SJCRH30 (cell line): ENCODE measurements at places on chromosomes 6 and 20. TPM values are rescaled to one million over a fixed set of nuclear protein-coding genes. Genes with fewer than 3 reads are reported as not detected.

DNA sequence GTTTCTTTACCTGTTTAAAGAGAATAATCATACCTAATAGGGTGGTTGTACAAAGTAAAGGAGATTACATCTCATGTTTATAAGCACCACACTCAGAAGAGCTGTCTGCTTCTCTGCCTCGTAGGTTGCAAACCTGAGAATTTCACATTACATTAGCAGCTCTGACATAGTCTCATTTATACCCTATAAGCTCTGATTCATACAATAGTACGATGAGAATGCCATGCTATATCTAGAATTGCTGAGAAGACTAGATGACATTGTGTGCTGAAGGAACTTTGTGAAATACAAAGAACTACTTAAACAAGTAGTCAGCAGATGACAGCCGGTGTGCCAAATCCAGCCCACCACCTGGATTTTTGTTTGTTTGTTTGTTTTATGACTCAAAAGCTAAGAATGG, 121.2 kb downstream of the ADAT2 start:
- no peak overlapping the region for H3K4me3 ChIP-seq
- H3K27ac ChIP-seq: no peak overlapping the region
- H3K4me1 ChIP-seq: no peaks in the 10 kb centered on the region
- DNase-seq: no peak

DNA sequence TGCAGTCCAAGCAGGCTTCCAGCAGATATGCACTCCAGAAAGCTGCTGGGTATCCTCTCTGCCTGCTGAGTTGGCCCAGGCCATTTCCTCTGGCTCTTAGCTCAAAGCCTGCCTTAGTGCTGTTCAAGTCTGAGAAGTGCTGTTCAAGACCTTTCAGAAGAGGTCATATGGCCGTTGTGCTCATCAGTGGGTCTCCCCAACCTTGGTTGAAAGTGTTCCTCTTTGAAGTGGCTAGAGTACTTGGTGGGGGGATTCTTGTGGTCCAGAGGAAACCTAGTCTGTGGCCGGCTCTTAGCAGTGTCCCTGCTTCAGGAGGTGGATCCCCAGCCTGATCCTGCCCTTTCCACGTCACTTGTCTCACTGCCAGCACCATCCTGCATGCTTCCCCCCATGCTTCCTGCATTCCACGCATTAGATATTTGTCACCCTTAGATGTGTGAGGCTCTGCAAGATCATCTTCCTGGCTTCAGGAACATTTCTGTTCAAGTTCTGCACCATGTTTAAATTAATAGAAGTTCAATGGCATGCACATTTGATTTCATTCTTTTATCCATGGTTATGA, 105.0 kb downstream of the FIG4 start:
- no peaks in the 10 kb centered on the region for H3K27me3 ChIP-seq
- peaks cover 19% of the 10 kb centered on the region for H3K4me1 ChIP-seq
- no peak overlapping the region for H3K27ac ChIP-seq
- no peaks in the 10 kb centered on the region for H3K36me3 ChIP-seq

GRCh38 chr6:37535759-37536490, 36.2 kb upstream of the CCDC167 start:
- peaks cover 32% of the 10 kb centered on the region for H3K27me3 ChIP-seq
- H3K4me1 ChIP-seq: 0 out of 2 replicates have a peak, but pooled peaks cover 3% of the 10 kb centered on the region
- no peak for DNase-seq
- H3K4me3 ChIP-seq: peak overlapping the region; percentile 26; the same call in 1 of the 2 replicates
- no peak overlapping the region for H3K27ac ChIP-seq
- no peaks in the 10 kb centered on the region for H3K36me3 ChIP-seq

- no peak for DNase-seq
- H3K27me3 ChIP-seq: no peaks in the 10 kb centered on the region
Observed at GRCh38 chr6:159727717-159728445, 575 bp downstream of the WTAP start.

GRCh38 chr6:99334526-99335127, 14.8 kb downstream of the FAXC start:
- no peaks in the 10 kb centered on the region for H3K36me3 ChIP-seq
- DNase-seq: peak; percentile 20
- H3K27me3 ChIP-seq: no peaks in the 10 kb centered on the region
- no peak overlapping the region for H3K27ac ChIP-seq
- no peak overlapping the region for H3K4me3 ChIP-seq

- peaks cover 7% of the 10 kb centered on the region; the same call in 1 of the 2 replicates for H3K27me3 ChIP-seq
- peak; percentile 60 for DNase-seq
- no peaks in the 10 kb centered on the region for H3K36me3 ChIP-seq
- H3K27ac ChIP-seq: no peak overlapping the region
Observed at GRCh38 chr6:39029156-39030011, 19.2 kb upstream of the GLP1R start.

DNA sequence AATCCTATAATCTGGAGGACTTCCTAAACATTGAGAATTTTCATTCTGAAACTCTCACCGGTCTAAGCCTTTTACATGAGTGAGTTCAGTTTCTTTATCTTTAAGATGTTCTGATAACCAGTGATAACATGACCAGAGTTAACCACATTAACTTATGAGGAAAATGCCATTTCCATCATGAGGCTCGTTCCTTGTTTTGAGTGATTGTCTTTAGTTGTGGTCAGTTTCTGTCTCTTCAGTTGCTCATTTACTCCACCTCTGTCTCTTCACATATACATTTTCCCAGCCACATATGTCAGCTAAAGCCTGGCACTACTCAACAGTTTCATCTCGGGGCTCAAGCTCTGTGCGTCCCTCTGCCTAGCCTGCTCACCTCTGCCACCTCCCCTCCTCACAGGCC, 70.4 kb downstream of the JAG1 start:
- no peak overlapping the region for H3K4me3 ChIP-seq
- no peak for DNase-seq
- peaks cover 23% of the 10 kb centered on the region for H3K4me1 ChIP-seq
- H3K27ac ChIP-seq: no peak overlapping the region
- H3K36me3 ChIP-seq: no peaks in the 10 kb centered on the region

- no peaks in the 10 kb centered on the region for H3K36me3 ChIP-seq
- H3K27ac ChIP-seq: no peak overlapping the region
- peaks cover 3% of the 10 kb centered on the region; the same call in 1 of the 2 replicates for H3K27me3 ChIP-seq
- H3K4me3 ChIP-seq: no peak overlapping the region
- H3K4me1 ChIP-seq: no peaks in the 10 kb centered on the region
- peak; percentile 89 for DNase-seq
Observed at GRCh38 chr20:40962733-40963504, 65.7 kb upstream of the TOP1 start.

- H3K27ac ChIP-seq: no peak overlapping the region
- peaks cover 2% of the 10 kb centered on the region; the same call in 1 of the 2 replicates for H3K4me1 ChIP-seq
- H3K36me3 ChIP-seq: peaks cover 60% of the 10 kb centered on the region
- H3K4me3 ChIP-seq: no peak overlapping the region
- no peaks in the 10 kb centered on the region for H3K27me3 ChIP-seq
- DNase-seq: no peak
Observed at GRCh38 chr20:32201296-32201976, 6.1 kb downstream of the PLAGL2 start.

- H3K27ac ChIP-seq: no peak overlapping the region
- no peaks in the 10 kb centered on the region for H3K27me3 ChIP-seq
- DNase-seq: no peak
- H3K4me3 ChIP-seq: no peak overlapping the region
Observed at GRCh38 chr6:119881416-119881815, 531.9 kb upstream of the MAN1A1 start.

DNA sequence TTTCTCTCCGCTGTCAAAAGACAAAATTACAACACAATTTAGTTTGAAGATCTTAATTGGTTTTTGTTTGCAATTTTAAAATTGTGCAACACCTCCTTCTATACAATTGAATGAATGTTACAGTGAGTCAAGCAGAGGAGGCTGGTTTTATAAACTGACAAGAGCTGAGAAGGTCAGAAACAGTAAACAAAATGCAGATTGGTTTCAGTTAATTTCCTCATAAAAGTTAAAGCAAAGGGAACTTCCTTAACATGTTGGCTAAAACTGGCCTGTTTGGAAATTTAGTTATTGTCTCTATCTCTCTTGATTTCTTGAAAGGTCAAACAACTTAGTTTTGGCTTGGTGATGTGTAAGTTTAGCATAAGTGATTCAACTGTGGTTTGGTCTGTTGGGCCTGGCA, 22.2 kb downstream of the KHDC1L start:
- DNase-seq: no peak
- H3K27ac ChIP-seq: no peak overlapping the region
- no peak overlapping the region for H3K4me3 ChIP-seq
- peaks cover 3% of the 10 kb centered on the region; the same call in 1 of the 2 replicates for H3K27me3 ChIP-seq
- no peaks in the 10 kb centered on the region for H3K36me3 ChIP-seq
- no peaks in the 10 kb centered on the region for H3K4me1 ChIP-seq

DNA sequence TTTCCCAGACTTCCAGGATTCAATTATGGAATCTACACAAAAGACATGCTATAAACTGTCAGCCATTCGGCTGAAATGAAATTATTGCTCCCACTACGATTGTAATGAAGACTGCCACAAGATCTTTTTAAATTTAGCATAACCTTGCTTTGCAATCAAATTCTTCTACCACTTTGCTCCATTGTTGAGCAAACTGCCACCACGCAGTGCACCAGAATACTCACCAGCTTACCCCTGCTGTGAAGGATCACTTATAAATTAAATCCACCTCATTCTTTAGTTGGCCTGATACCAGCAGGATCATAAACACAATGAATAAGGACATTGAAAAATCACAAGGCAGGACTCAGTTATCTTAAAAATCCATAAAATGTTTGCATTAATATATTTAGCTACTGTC, 151.8 kb upstream of the PRND start:
- no peaks in the 10 kb centered on the region for H3K36me3 ChIP-seq
- H3K4me1 ChIP-seq: no peaks in the 10 kb centered on the region; the same call in 1 of the 2 replicates
- no peak overlapping the region for H3K27ac ChIP-seq
- no peaks in the 10 kb centered on the region for H3K27me3 ChIP-seq
- no peak overlapping the region for H3K4me3 ChIP-seq

DNA sequence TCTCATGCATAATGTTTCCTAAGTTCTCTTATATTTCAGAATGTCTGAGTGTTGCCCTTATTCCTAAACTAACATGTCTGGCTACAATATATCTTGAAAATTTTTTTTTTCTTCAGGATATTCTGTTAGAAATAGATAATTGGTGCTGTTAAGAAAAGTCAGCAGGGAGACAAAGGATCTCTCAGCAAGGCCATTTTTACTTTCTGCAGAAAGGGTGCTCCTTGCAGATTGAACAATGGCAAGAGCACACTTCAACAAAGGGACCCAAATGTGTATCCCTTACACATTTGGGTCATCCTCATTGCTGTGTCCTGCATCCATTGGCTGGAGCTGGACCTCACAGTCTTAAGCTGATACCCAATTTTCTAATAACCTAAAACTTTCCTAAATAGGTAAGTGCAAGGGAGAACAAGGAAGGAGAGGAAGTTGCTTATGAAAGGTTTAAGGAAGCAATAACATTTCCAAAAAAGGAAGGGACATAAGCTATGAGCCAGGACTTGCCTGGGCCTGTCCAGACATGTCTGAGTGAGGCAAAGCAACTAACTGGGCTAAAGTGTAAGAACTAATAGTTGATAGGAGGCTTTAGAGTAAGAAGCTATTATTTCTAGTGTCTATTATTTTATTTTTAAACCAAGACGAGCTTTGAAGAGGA, 429.6 kb downstream of the BCKDHB start:
- no peaks in the 10 kb centered on the region for H3K27me3 ChIP-seq
- H3K27ac ChIP-seq: no peak overlapping the region
- DNase-seq: peak; percentile 6
- peaks cover 8% of the 10 kb centered on the region for H3K4me1 ChIP-seq

GRCh38 chr20:32488066-32488838, 96.9 kb downstream of the NOL4L start:
- no peak for DNase-seq
- H3K4me1 ChIP-seq: no peaks in the 10 kb centered on the region
- H3K4me3 ChIP-seq: no peak overlapping the region
- H3K36me3 ChIP-seq: no peaks in the 10 kb centered on the region
- H3K27me3 ChIP-seq: peaks cover 11% of the 10 kb centered on the region; the same call in 1 of the 2 replicates

DNA sequence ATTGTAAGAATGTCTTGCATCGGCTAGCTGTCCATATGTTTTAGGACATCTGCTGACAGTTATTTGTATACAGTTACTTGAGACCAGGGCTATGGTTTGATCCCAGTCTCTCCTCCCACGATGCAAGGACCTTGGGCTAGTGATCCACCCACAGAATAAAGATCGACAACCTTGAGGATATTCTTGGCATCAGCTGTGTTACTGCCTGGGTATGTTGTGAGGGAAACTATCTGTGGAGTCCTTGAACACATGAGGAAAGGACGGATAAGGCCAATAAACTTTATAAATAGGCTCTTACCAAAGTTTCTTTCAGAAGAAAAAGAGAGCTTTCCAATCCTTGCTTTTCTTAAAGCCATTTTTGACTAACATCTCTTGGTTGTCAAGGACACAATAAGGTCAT, 70.8 kb upstream of the HEY2 start:
- no peaks in the 10 kb centered on the region for H3K4me1 ChIP-seq
- DNase-seq: no peak
- H3K36me3 ChIP-seq: no peaks in the 10 kb centered on the region
- no peaks in the 10 kb centered on the region for H3K27me3 ChIP-seq
- no peak overlapping the region for H3K4me3 ChIP-seq

DNA sequence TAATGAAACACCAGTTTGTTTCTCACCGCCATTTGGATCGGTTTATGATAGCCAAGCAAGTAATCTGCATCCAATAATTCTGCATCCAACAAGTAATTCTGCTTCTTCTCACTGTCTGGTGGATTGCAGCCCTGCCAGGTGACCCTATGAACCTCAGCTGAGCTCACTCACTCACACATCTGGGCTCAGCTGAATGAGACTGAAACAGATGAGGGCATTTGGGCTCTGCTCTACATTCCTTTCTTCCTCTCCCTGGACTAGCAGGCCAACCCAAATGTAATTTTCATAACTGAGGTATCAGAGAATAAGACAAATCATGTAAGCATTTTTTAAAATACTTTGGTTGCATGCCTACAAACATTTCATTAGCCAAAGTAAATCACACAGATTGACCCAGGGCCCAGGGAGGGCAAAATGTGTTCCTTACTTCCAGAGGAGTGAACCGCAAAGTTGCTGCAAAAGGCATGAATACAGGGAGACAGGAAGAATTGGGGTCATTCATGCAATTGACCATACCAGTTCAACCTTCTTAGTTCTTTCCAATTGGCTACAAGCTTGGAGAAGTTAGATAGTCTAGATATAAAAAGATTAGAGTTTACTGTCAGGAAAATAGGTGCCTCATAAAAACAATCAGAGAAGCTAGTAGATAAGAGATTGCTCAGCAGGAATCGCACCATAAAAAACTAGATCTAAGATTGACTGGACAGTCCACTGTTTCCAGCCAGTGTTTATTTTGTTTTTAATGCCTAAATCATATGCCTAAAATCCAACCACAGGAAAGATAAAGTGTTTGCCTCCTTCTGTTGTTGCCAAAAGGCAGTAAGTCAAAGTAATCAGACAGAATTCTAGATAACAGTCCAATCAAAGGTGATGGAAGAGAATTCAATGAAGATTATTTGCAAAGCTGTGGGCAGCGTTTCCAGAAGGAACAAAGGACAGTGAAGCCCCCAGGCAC, 43.7 kb downstream of the CBLN4 start:
- H3K4me3 ChIP-seq: no peak overlapping the region
- H3K36me3 ChIP-seq: no peaks in the 10 kb centered on the region
- no peak for DNase-seq
- H3K4me1 ChIP-seq: no peaks in the 10 kb centered on the region
- no peaks in the 10 kb centered on the region for H3K27me3 ChIP-seq

Gene BCLAF1
- total RNA-seq: 193 and 207 TPM in 2 replicates

Gene SAMD3
- total RNA-seq: not detected in 2 replicates

Gene CST1
- not detected in 2 replicates for total RNA-seq

Gene HFE
- 0.33 and 0.67 TPM in 2 replicates for total RNA-seq

Gene NKAPL
- total RNA-seq: not detected in 2 replicates

Gene GRIK2
- total RNA-seq: 0.22 and 0.35 TPM in 2 replicates
